ENCODE measurements at places on chromosomes 5 and 9.

- no peak for DNase-seq
Measured at GRCh38 chr5:154319736-154320135, 126.1 kb upstream of the SAP30L start.

DNA sequence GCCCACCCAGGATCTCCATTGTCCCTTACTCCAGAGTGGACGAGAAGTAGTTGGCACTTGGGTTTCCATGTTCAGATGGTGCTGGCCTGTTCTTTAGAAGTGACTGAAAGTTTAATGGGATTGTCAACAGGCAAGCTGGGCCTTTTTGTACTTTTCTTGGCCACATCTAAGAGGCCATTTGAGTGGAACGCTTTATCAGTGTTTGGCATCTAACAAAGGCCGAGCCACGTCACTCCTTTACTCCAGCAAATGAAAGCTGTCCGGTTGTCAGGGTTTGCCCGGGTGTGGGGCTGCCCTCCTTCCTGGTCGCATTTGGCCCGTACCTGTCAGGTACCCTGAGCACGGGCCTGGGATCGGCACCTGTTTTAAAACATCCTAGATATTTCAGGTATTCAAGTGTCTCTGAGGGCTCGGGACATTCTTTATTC is 71.5 kb downstream of the RCL1 start:
- no peak for DNase-seq

DNA sequence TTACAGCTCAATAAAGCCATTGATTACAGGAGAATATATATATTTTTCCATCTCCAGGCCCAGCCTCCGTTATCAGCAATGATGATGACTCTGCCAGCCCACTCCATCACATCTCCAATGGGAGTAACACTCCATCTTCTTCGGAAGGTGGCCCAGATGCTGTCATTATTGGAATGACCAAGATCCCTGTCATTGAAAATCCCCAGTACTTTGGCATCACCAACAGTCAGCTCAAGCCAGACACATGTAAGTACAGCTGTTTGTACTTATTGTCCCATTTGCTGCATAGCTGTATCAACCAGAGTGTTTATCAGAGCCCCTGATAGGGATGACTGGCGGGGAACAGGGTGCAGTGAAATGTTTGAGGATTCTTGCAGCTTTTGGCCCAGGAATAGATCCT is 197.7 kb downstream of the NTRK2 start:
- no peak for DNase-seq

GRCh38 chr5:172862165-172862801 is 28.2 kb downstream of the ERGIC1 start:
- DNase-seq: no peak

DNA sequence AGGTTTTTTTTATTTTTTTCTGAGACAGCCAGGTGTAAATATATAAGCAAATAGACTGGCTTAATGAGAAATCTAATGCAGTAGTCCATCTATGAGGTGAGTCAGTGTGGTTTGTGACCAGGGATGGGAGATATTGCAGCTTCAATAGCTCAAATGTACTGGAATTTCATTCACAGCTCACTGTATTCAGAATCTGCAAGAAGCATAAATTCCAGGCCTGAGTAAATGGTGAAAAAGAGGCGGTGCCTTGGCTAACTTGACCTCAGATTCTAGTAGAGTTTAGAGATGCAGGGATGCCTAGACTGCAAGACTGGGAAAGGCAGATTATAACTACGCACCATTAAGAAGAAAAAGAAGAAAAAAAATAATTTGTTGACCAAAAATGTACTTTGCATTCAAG is 151.9 kb upstream of the SMC2 start:
- no peak for DNase-seq

GRCh38 chr5:146725025-146725424 is 153.5 kb downstream of the PPP2R2B start:
- DNase-seq: no peak

GRCh38 chr9:99868845-99869244 is 37.6 kb upstream of the STX17 start:
- DNase-seq: no peak

GRCh38 chr5:3526551-3527185 is 69.0 kb upstream of the IRX1 start:
- DNase-seq: no peak

DNA sequence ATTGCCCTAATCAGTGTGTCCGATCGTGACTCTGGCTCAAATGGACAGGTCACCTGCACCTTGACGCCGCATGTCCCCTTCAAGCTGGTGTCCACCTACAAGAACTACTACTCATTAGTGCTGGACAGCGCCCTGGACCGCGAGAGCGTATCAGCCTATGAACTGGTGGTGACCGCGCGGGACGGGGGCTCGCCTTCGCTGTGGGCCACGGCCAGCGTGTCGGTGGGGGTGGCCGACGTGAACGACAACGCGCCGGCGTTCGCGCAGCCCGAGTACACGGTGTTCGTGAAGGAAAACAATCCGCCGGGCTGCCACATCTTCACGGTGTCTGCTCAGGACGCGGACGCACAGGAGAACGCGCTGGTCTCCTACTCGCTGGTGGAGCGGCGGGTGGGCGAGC is 1.4 kb downstream of the PCDHA13 start:
- DNase-seq: no peak

- no peak for DNase-seq
Measured at GRCh38 chr9:92709954-92710353, 40.0 kb upstream of the IPPK start.

Measured in T1000 (cell line).